ENCODE measurements at places on chromosomes 1 and 21.

DNA sequence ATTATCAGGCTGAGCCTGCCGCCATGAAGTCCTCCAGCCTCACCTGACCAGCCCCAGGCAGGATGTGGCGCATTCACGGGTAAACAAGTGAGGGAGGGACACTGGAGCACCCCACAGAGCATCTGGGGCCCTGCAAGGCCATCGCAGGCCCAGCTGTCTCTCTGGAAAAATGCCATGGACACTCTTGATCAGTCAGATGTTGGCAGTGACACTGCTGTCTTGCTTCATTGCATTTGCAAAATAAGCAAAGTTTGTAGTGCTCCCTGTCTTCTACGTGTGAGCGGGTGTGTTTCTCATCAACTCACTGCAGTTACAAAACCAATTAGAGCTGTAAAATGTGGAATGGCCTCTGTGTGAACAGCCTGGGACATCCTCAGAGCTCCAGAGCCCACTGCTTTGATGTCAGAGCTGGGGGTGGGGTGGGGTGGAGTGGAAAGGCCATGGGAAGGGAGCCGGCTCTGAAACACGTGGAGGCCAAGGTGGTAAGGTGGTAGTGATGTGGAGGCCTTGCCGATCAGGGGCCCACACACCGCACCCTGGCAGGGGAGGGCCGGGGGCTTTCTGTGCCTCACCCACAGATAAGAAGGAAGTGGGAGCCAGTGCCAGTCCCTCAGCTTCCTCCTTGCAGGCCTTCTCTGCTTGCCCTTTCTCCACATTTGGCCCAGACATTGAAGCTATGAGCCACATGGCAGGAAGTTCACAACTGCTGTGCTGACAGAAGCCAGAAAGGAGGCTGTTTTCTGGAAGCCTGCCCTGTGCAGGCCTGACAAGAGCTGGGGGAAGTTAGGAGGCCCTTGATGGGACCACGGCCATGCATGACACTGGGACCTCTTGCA, 254.9 kb downstream of the RHOU start:
- peak; percentile 88 for DNase-seq

DNA sequence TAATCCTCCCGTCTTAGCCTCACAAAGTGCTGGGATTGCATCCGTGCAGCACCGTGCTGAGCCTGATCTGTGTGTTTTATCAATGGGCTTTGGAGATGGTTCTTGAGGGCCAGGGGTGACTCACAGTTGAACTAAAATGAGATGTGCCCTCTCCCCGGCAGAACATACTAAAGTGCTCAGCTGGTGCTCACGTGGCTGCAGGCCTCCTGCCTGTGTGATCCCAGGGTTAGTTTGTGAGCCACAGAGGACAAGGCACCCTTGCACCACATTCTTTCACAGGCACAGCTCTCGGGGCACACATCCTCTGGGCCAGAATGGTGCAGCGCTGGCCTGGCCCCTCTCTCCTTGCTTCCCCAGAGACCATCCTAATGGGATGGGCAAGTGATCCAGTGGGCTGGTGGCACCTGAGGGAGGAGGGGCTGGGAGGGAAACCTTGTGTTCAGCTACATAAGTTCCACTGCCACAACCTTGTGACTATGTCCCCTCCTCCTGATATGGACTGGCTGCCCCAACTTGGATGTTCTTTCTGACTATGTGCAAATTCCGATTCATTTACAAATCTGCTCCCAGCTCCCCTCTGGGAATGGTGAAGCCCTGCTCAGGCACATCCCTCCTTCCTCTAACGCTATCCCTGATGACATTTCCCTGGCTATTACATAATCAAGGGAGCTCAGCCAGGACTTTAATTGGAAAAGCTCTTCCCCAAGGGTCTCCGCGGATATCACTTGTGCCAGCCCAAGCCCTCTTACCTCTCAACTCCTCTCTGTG, 197.0 kb upstream of the EDN2 start:
- DNase-seq: no peak

DNA sequence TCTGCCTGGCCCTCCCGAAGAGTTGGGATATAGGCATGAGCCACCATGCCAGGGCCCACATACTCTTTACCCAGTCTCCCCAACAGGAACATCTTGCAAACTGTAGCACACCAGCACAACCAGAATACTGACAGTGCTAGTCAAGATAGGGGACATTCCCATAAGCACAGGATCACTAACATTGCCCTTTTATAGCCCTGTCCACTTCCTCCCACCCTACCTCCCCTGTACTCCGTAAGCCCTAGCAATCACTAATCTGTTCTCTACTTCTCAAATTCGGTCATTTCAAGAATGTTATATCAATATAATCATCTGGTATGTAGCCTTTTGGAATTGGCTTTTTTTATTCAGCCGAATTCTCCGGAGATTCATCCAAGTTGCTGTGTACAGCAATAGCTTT, 5.9 kb downstream of the SDHB start:
- DNase-seq: no peak

DNA sequence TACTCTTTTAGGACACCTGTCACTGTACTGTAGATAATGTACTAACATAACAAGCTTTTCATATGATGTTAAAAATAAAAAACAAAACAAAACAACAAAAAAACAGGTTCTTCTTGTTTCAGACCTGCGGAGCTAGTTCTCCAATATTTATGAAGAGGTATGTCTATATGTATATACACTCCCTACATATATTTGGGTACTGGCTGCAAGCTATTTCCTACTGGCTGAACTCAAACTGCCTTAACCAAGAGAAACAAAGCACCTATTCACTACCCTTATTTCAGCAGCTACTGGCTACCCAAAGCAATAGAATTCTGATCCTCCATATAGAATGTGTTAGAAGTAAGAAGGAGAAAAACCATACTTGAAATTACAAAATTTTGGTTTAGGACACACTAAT, 73.5 kb downstream of the ABL2 start:
- no peak for DNase-seq

- no peak for DNase-seq
These were observed 15.2 kb downstream of the PTPRF start for GRCh38 chr1:43545695-43546387.

DNA sequence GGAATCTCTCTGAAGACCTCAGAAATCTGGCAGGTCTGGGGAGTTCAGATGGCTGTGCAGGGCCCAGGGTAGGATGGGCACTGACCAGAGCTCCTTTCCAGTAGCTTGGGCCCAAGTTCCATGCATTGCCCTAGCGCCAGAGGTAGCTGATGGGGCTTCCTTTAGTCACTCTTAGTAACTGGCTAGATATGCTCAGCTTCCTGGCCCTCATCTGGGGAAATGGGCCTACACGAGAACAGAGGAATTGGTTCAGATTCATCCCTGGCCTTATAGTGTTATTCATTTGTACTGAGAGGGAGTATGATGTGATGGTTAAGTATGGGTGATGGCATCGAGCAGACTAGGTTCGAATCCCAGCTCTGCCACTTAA, 15.5 kb upstream of the PSMB2 start:
- no peak for DNase-seq

DNA sequence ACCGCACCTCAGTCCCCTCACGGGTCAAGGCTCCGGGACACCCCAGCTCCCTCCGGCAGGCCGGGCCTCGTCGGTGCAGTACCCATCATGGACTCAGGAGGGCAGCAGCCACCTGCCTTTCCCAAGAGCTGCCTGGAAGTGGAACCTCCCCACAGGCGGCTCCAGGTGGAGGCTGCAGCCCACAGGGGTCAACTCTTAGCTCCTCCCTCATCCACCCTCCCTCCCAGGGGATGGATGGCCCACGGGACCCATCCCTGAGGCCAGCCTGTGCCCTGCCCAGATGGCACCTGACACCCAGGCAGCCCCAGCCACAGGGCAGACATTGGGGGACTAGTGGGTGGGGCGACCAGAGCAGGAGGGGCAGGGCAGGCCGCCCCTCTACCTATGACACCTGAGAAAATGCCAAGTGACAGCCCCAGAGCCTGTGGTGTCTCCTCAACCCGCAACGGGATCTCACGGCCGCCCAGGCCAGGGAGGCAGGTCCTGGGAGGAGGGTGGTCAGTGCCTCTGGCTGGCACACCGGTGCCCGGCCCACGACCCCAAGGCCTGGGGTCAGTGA, 1.2 kb upstream of the ARHGEF16 start:
- DNase-seq: no peak

DNA sequence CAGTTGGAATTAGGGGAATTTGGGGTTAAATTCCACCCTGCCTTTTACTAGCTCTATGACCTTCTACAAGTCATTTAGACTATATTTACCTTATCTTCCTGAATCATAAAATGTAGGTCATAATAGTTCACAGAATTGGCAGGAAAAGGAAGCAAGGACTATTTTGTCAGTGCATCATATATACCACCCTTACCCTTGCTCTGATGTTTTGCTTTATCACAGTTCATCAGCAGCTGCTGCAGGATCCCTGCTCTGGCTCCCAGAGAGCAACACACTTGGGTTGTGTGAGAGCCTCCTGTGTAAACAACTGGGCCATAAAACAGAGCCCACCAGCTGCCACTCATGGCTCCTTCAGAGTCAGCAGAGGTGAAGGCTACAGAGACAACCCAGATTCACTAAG, 631.6 kb upstream of the CAMK1G start:
- DNase-seq: no peak

DNA sequence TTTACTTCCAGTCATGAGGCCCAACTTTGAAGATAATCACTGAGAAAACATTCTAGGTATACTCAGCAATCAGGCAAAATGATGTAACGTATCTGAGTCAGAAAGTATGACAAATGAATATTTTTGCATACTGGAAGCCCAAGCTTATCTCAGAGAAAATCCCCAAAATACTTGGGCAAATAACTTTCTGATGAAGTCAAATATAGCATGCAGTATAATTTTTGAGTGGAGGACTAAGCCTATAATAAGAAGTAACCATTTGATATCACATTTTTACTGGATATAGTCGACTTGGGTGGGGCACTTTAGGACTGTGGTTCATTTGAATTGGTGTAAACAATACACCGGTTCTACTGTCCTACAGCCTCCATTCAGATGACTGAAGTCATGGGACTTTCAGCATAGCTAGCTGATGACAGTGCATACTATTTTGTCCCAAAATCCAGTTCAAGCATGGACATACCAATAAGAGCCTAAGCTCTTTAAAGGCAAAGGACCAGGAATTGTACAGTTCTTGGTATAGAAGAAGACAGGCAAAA, 2.3 kb upstream of the GADD45A start:
- DNase-seq: no peak

- no peak for DNase-seq
These were observed 769.0 kb downstream of the BRINP3 start for GRCh38 chr1:189708674-189709073.

Measured in vagina (tissue), 2 donors.